ENCODE measurements at places on chromosomes 4 and X.

- DNase-seq: no peak
Measured at GRCh38 chr4:14742054-14742453, 260.2 kb upstream of the CPEB2 start.

- DNase-seq: no peak
Measured at GRCh38 chr4:171390626-171391025, 422.6 kb upstream of the GALNTL6 start.

GRCh38 chr4:69668680-69669079 lies 15.6 kb upstream of the UGT2A1 start:
- DNase-seq: no peak

GRCh38 chr4:115275615-115276014 lies 162.2 kb upstream of the NDST4 start:
- DNase-seq: no peak

DNA sequence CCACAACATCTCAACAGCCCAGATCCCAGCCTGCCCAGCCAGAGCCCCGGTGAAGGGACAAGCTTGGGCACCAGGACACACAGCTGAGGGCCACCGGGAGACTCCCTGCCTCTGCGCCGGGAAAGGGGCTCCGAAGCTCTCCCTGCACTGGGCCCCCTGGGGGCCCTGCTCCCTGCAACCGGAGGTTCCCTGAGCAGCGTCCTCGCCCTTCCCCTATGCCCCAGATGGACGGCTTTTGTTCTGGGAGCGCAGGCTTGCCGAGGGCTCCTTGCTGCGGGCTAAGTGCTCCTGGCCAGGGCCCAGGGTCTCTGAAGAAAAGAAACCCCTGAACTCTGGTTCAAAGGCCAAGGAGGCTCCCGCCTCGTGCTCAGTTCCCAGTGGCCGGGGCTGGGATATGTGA lies 899 bp upstream of the ZFP92 start:
- no peak for DNase-seq

DNA sequence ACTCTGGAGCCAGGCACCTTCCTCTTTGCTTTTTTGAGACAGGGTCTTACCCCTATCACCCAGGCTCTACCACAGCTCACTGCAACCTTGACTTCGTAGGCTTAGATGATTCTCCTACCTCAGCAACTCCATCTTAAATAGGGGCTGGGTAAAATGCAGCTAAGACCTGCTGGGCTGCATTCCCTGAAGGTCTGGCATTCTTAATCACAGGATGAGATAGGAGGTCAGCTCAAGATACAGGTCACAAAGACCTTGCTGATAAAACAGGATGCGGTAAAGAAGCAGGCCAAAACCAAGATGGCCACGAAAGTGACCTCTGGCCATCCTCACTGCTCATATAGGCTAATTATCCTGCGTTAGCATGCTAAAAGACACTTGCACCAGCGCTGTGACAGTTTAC lies 770.8 kb upstream of the PRKX start:
- DNase-seq: peak; percentile 21

- peak; percentile 60 for DNase-seq
Measured at GRCh38 chrX:31266203-31267076, 194.6 kb upstream of the FTHL17 start.

DNA sequence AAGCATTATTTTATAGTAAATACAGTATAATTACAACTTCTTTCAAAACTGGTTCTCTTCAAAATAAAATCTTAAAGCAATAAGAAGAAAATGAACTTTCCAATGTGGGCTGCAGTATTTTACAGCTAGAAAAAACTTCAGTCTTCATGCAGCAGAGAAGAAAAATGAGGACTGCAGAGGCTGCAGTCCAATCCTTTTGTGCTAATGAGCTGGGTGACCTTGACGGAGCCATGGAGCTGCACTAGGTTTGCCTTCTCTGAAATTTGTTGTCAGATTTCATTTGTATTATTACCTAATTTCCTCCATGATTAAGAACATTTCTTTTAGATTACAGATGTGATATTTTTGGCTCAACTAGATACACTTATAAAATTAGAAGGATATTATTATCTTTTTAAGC lies 245.2 kb upstream of the ADAMTS3 start:
- no peak for DNase-seq

DNA sequence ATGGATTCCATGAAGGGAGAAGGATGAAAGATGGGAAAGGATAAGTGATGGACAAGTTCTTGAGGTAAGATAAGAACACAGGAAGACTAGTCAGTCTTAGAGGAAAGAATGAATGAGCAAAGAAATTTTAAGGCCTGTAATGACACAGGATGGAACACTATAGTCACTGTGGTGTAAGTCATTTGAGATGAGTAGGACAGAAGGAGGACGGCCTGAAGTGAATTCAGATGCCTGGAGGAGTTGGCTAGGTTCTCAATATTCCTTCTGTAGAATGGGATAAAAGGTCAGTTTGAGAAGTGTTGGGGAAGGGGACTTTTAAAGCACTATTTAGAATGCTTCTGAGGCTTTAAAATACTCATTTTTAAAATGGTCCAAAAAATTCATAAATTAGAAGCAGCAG lies 3.9 kb downstream of the MSMO1 start:
- DNase-seq: peak; percentile 51

GRCh38 chrX:78658845-78659744 lies at the start of gene RTL3:
Gene RTL3, minus strand, starts transcription at chrX:78659328. Its CDS starts 908 bp downstream, at chrX:78658420.
- DNase-seq: no peak

DNA sequence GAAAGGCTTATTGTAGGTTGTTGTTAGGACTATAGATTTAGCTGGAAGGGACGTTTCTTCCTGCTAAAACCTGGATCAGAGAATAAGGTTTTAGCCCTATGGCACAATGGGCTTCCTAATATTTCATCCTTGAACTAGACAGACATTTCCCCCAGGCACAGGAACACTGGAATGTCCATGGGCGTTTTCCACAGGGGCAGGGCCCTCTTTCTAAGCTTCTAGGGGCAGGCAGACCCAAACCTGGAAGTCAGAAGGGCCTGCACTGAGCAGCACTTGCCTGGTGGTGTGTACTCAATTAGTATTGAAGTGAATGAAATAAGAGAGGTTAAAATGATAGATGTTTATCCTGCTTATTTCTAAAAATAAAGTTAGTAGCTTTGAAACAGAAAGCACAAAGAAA lies 41.1 kb downstream of the CASP6 start:
- DNase-seq: no peak

GRCh38 chrX:136810493-136810892 lies 29.8 kb upstream of the ARHGEF6 start:
- DNase-seq: no peak

GRCh38 chrX:94560930-94561329 lies 886.9 kb downstream of the FAM133A start:
- no peak for DNase-seq

GRCh38 chr4:1041147-1041935 lies 29.9 kb downstream of the FGFRL1 start:
- no peak for DNase-seq

GRCh38 chrX:77434962-77435361 lies 12.2 kb upstream of the FGF16 start:
- DNase-seq: no peak

- DNase-seq: no peak
Measured at GRCh38 chr4:80254114-80254513, 12.3 kb upstream of the FGF5 start.

- no peak for DNase-seq
Measured at GRCh38 chr4:165726831-165727230, 146.2 kb upstream of the TLL1 start.

DNA sequence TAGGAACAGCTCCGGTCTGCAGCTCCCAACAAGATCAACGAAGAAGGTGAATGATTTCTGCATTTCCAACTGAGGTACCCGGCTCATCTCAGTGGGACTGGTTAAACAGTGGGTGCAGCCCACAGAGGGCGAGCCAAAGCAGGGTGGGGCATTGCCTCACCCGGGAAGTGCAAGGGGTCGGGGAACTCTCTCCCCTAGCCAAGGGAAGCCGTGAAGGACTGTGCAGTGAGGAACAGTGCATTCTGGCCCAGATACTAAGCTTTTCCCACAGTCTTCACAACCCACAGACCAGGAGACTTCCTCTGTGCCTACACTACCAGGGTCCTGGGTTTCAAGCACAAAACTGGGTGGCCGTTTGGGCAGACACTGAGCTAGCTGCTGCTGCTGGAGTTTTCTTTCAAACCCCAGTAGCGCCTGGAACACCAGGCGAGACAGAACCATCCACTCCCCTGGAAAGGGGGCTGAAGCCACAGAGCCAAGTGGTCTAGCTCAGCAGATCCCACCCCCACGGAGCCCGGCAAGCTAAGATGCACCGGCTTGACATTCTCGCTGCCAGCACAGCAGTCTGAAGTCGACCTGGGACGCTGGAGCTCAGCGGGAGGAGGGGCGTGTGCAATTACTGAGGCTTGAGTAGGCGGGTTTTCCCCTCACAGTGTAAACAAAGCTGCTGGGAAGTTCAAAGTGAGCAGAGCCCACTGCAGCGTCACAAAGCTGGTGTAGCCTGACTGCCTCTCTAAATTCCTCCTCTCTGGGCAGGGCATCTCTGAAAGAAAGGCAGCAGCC lies 84.6 kb downstream of the THOC2 start:
- DNase-seq: peak; percentile 86

DNA sequence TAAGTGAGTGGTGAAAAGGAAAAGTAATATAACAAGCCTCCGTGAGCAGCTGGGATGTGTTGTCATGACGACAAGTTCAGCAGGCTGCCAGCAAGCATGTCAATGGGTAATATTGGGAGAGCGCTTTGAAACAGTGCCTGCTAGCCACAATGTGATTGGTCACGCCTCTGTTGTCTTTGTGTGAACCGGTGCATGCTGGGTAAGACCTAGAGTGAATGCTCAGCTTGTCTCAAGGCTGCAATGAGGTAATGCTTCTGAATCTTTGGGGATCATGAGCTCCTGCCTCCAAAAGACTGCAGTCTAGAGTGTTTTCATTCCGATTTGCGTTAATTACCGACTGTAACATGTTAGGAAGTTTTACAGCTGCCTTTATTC lies 54.9 kb downstream of the STOX2 start:
- peak; percentile 70 for DNase-seq

- DNase-seq: no peak
Measured at GRCh38 chr4:23851464-23851863, 38.4 kb downstream of the PPARGC1A start.

DNA sequence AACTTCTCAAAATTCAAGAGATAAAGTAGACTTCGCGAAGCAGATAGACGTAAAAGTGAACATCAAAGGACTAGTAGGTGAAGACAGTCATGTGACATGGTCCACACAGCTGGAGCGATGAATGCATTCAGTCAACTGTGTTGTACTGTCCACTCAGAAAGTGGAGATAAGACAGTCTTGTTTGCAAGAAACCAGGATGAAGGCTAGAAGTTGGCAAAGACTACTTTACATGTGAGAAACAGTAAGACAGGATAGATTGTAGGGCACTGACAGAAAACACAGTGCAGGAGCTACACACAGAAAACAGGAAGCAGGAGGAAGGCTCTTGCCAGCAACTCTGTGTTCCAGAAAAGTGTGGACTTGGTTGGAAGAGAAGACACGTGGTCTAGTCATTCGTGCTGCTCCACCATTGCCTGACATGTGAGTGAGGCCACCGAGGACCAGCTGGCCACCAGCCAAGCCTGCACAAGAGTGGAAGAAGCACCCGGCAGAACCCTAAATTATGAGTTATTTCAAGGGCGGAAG lies 78.9 kb downstream of the FAT1 start:
- no peak for DNase-seq

DNA sequence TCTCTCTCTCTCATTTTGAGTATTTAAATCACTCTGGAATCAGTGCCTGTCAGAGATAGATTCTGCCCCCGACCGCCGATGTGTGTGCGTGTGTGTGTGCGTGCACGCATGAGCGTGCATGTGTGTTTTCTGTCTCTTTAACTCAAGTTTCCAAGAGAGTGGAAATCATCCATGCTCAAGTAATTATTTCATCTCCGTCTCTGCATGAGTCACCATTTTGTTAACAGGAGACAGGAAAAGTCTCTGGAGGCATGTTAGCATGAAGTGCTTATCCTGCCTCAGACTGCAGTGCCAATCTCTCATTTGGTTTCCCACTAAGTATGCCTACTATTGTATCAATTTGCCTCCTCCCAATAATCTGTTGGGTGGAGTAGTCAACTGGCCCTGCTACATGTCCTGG lies 182.9 kb upstream of the NHS start:
- DNase-seq: no peak

GRCh38 chr4:95267081-95267480 lies 281.7 kb downstream of the UNC5C start:
- DNase-seq: no peak

DNA sequence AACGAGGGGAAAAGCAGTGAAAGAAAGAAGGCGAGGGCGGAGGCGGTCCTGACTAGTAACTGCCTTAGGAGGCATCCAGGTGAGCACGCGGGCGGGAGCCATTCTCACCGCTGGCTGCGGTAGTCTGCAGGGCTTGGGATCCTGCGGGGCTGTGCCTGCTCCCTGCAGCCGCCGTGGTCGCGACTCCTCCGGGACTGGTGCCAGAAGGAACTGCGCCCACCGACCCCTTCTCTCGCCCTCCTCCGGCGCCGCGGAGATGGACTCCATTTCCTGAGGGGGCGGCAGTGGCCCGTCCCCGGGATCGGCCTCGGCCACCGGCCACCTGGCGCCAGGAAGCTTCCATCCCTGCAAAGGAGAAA lies 543 bp downstream of the NFXL1 start:
- DNase-seq: peak; percentile 71

GRCh38 chr4:6476893-6477292 lies 4.5 kb upstream of the PPP2R2C start:
- DNase-seq: no peak

DNA sequence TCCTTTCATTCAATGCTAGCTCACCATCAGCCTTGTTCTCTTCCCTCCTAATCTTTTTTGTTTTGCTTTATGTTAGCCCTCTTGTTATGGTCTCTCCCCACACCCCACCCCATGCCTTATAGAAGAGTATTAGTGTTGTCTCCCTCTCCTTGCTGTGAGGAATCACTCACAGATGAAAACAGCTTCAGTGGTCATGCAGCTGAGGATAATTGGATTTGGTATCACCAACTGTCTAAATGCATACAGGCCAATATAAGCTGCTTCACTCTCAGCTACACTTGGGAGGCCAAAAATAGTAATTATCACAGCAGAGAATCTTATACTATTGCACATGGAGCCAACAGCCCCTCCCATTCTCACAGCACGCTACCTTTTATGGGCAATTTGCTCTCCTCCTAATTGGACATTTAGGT lies 494.6 kb upstream of the FAM241A start:
- no peak for DNase-seq

DNA sequence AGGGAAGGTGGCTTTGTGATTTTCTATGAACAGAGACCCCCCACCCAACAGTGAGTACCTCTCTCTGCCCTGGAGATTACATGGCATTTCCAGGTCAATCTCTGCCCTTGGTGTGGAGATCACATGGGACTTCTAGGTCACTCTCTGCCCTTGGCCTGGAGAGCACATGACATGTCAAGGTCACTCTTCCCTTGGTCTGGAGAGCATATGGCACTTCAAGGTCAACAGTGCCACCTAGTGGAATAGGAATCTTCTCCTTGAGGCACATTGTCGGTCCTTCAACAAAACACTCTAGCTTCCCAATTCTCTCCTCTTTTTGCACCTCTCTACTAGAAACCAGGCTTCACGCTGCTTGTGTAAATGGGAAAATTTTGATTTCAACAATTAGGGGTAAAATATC lies 66.2 kb upstream of the TACR3 start:
- DNase-seq: peak; percentile 91

- DNase-seq: peak; percentile 12
Measured at GRCh38 chr4:56462157-56462556, 5.3 kb upstream of the SRP72 start.

Measured in GM23338 (cell line).